Urinary bladder (tissue), 4 donors: ENCODE measurements at places on chromosomes 12 and 14.
A peak's percentile ranks its signal among the peaks of the same experiment; 100 is the strongest.

- no peak for DNase-seq
Observed at GRCh38 chr14:80117876-80118275, 93.4 kb downstream of the DIO2 start.

DNA sequence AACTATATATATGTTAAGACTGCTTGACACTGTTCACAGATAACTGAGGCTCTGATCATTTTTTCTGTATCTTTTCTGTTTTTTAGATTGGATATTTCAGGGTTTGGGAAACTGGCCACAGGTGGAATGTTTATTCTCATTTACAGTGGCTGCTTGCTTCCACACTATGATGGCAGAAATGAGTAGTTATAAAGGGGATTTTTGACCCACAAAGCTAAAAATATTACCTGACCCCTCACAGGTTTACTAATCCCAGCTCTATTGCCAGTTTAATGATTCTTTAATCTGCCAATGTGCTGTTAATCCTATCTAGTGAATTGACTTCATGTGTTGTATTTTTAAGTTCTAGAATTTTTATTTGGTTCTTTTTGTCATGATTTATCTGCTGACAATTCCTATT is 29.6 kb downstream of the ACADS start:
- DNase-seq = no peak

DNA sequence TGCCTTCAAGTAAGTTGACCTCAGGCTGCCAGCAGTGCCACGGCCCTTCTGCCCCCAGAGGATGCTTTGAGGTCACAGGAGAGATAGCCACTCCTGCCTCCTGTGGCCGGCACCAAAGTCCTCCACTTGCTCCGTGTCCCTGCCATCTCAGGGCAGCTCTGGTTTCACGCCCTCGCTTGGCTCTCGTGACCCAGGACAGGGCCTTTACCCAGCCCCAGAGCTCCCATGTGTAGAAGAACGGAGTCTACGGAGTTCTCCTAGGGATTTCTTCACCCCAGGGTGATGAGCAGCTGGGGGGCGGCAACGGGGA is 178.1 kb downstream of the ADGRD1 start:
- no peak for DNase-seq

- DNase-seq = no peak
Observed at GRCh38 chr14:33282331-33283230, 343.9 kb downstream of the NPAS3 start.

GRCh38 chr12:53046655-53047220 is 3.1 kb upstream of the TNS2 start:
- peak; percentile 72 for DNase-seq

DNA sequence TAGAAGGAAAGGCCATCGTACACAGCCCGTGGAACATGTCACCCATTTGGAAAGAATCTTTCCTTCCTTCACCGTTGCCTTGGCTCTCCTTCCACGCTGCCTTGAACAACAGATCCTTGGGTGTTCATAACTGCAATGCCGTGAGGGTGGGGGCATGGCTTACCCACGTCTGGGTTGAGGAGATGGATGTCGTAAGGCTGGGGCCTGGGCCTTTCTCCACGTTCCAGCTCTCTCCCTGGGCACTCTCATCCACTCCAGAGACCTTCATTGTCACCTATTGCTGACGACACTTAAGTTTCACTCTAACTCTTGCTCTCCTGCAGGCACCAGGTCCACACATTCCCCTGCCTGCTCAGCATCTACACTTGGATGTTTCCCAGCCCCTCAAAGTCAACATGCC is 19.4 kb downstream of the ANO2 start:
- DNase-seq = no peak

- no peak for DNase-seq
Observed at GRCh38 chr12:2629051-2629450, 165.7 kb upstream of the FKBP4 start.

DNA sequence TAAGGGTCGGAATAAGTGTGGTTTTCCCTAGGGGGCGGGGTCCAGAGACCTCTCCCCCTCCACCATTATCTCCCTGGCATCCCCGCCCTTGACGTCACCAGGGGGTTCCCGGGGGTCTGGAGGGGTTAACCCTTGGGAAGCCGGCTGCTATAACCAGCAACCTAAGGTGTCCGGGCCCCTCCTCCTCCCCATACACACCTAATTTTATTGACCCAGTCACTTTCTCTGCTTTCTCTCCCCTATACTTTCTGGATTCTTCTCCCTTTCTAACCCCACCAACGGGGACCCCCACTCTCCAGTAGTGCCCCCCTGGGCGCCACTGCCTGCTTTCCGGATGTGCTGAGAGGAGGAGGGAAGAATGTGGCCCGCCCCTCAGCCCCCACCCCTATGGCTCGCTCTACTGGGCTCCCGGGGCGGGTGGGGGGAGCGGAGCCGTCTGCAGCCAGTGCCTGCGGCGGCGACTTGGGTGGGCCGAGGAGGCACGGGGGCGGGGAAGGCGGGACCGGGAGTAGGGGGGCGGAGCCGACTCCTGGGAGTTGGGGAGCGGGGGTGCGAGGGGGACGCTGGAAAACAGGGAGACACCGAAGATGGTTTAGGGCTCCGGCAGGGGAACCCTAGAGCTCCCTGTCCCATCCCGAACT is 1.8 kb downstream of the GLI1 start:
- peak; percentile 43 for DNase-seq

GRCh38 chr12:92485351-92486348 is 217.1 kb upstream of the PLEKHG7 start:
- no peak for DNase-seq

DNA sequence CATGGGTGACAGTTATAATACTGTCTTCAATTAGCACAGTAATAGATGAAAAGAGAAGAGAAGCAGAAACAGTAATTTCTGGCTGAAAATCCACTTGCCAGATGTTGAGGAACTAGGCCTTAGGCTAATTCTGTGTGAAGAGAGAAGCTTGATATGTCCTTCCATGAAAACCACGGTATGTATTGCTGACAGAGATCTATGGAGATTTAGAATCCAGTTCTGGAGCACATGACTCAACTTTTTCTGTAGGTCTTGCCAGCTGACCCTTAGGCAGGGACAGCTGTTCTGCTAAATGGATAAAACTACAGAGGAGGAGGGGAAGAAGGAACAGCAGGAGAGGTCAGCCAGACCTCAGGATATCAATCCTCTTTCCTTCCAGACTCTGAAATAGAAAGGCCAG is 211.5 kb downstream of the PRKD1 start:
- DNase-seq = no peak

DNA sequence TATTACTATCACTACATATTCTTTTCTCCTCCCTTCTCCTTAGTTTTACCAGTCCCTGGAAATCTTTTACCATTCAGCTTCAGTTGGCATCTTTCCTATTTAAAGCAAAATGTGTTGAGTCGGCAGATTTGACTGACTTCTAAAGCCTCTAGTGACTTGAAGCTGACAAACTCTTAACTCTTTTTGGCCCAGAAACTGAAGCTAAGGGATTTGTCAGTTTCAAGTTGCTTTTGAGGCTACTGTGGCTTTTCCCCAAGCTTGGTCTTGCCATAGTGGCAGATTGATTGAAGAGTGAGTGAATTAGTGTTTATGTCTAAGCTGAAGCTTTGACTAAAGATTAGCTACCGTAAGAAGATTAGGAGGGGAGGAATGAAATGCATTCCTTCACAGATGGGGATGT is 104.0 kb downstream of the ETNK1 start:
- DNase-seq = no peak

DNA sequence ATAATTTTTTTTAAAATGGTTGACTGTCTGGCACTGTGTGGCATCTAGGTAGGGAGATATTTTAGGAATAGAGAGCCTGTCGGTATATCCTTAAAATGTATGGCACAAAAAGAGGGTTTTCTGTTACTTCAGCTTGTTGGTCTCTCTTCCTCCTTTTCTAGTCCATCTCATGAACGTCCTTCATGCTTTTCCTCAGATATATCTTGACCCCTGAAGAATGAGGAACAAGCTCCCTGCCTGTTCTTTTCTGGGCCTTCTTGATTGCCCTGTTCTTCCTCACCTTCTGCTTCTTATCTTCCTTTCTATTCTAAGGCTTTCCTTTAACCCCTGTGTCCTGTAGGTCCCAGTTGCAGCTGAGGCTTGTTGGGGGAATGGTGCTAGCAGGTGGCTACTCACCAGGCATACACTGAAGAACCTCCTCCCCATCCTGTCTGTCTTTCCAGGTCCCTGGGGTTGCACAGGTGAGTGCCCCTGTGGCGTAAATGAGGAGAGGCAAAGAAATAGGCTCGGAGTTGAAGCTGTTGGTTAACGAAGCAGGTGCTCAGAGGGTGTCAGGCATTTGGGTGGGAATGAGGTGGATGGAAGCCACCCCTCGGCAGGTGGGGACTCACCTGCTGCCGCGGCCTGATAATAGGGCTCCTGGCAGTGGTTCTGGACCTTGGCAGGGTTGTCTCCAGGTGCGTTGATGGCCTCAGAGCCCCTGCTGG is 7.2 kb upstream of the C1R start:
- no peak for DNase-seq

DNA sequence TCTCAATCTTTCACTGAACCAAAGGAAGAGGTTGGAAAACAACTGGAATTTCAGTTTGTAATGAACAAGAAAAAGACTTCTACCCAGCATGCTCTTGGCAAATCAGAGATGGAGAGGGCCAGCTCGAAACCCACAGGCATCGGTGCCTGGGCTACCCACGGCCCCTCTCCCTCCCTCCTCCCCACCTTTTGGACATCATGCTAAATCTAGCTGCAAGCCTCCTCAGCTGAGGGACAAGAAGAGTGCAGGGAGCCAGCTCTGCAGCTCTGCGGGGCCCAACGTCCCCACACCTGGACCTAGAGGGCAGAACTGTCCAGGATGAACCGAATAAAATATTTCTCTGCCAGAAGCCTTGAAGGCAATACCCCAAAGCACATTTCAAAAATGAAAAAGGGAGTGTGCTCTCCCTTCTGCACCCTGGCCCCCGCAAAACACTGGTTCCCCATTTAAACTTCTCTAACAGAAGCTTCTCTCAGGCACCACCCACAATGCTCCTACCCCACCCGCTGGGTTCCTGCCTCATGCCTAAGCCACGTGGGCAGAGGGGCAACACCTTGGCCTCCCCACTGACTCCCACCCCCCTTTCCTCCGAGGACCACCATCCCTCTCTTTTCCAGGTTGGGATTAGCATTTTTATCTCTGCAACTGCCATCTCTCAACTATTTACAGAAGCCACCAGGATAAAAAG is 8.2 kb downstream of the CAMKK2 start:
- DNase-seq = no peak

GRCh38 chr14:90204516-90204915 is 51.8 kb upstream of the PSMC1 start:
- DNase-seq = no peak

GRCh38 chr12:116698116-116698515 is 39.8 kb downstream of the SPRING1 start:
- no peak for DNase-seq

GRCh38 chr12:77319166-77319565 is 253.8 kb upstream of the E2F7 start:
- DNase-seq = no peak

- DNase-seq = no peak
Observed at GRCh38 chr14:69877492-69877891, 1.7 kb upstream of the SMOC1 start.
